Iris pigment epithelial cell (primary cell): ENCODE measurements at places on chromosomes 5 and 9.

DNA sequence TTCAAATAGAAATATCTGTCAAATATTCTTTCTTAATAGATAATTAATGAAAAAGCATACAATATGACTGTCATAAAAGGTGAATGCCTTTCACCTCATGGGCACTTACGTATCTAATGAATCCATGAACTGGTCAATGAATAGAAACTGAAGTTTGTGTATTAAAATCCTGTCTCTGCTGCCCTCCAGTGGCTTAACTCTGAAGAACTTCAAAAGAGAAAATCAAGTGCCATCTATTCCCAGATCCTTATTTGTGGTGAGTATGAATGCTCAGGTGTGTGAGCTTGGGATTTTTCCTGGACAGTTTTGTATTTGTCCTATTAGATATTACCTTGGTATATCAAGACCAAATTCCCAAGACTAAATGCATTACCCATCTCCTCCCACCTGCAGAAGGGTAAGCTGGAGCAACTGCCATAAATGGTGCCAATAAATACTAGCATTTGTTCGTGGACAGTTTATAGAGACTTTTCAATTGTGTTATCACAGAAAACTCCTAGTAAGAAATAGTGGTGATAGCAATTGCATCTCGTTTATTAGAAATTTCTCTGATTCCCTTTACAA lies 44.0 kb upstream of the SVEP1 start:
- peak; percentile 63 for DNase-seq

DNA sequence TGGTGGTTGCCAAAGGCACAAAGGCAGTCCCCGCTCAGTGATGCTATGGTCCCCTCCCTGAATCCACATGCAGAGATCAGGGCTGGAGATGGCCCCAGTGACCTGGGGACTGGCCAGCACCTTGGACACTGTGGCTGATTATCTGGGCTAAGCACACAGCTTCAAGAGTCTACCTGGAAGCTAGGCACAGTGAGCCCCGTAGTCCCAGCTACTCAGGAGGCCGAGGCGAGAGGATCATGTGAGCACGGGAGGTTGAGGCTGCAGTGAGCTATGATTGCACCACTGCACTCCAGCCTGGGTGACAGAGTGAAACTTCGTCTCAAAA lies 8.3 kb upstream of the SCGB3A1 start:
- DNase-seq = no peak

- peak; percentile 59 for DNase-seq
Observed at GRCh38 chr5:59798862-59799667, 94.5 kb downstream of the PDE4D start.

DNA sequence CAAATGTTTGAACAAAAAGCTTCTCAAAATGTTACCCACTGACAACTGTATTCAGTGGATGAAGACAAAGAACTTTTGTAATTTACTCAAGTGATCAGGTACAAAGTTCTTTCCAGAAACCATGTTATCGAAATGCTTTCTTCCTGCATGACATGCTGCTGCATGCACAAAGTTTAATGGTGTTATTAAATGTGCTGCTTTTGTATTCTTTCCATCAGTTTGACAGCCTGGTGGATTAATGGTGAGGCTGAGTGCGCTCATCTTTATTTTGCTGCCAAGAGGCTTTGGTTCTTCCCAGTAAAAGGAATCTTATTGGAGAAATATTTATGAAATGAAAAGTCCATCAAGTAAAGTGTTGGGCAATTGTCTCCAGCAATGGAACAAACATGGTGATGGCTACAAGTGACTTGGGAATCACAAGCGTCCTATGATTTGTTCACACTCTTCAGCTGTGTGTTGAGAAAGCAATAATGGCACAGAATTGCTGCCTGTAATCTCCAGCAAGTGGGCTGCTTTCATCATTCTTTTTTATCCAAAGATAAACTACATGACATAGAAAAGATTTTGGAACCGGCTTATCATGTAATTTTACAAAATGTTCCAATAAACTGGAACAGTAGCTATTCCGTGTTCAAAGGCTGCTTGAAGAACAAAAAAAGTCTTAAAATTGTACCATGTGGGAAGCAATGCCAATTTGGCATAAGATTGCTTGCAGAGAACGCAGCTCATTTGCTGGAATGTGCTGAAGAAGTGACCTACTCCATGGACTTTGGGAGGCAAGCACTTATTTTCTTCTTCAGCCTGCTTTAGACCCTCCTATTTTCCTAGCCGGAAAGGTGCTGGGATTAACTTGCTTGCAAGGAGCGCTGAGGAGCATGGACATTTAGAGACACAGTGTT lies 153.1 kb downstream of the HSD17B3 start:
- DNase-seq = no peak

GRCh38 chr5:80216096-80216495 lies 39.8 kb downstream of the SERINC5 start:
- DNase-seq = no peak
